ENCODE measurements at places on chromosomes 6 and 20. TPM values are rescaled to one million over a fixed set of nuclear protein-coding genes. Genes with fewer than 3 reads are reported as not detected.

Gene SRMS
- 0.54 TPM for polyA plus RNA-seq

GRCh38 chr20:57783956-57784837, 74.4 kb upstream of the PMEPA1 start:
- DNase-seq = no peak

GRCh38 chr6:130780122-130780521, 47.1 kb upstream of the SMLR1 start:
- no peak for DNase-seq

- DNase-seq = no peak
Measured at GRCh38 chr6:93554018-93554417, 134.7 kb upstream of the EPHA7 start.

Data from B cell (primary cell).